ENCODE measurements at places on chromosomes 6 and 20. TPM values are rescaled to one million over a fixed set of nuclear protein-coding genes. Genes with fewer than 3 reads are reported as not detected.

The LAMA2 gene
- 4.5 TPM for polyA plus RNA-seq

The CDH26 gene
- polyA plus RNA-seq, result not detected

The HTR1B gene
- not detected for polyA plus RNA-seq

The ITPR3 gene
- polyA plus RNA-seq, result 20.6 TPM

The APOBEC2 gene
- not detected for polyA plus RNA-seq

The ENTPD6 gene
- 48.6 TPM for polyA plus RNA-seq

The PSORS1C2 gene
- not detected for polyA plus RNA-seq

GRCh38 chr20:43388268-43389002, 69.3 kb upstream of the SRSF6 start:
- H3K27ac ChIP-seq, result peak overlapping the region; percentile 49
- H3K27me3 ChIP-seq, result no peaks in the 10 kb centered on the region
- H3K4me1 ChIP-seq, result no peaks in the 10 kb centered on the region
- DNase-seq, result peak; percentile 77

- no peaks in the 10 kb centered on the region for H3K27me3 ChIP-seq
- peak overlapping the region; percentile 55 for H3K27ac ChIP-seq
- peaks cover 7% of the 10 kb centered on the region for H3K4me1 ChIP-seq
- H3K36me3 ChIP-seq, result no peaks in the 10 kb centered on the region
Observed at GRCh38 chr6:119096721-119097565, 18.5 kb upstream of the FAM184A start.

DNA sequence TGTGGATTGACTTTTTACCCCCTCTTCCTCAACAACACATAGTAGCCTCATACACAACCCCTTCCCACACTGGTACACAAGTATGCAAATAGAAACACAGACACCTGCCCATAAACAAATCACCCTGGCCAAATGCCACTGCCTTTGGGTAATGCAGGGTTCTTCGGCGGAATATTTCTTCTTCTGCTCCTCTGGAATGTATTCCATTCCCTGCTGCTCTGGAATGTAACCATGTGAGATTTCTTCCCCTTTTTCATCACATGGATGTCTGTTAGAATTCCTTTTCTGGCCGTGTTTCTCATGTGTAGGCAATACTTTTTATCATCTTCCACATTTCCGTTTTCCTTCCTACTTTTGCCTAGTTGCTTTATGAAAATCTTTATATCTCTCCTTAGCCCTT, 76.1 kb upstream of the TPD52L1 start:
- H3K27me3 ChIP-seq, result no peaks in the 10 kb centered on the region
- H3K4me1 ChIP-seq, result peaks cover 6% of the 10 kb centered on the region
- H3K27ac ChIP-seq, result peak overlapping the region; percentile 33
- no peaks in the 10 kb centered on the region for H3K36me3 ChIP-seq
- no peak for DNase-seq

- peaks cover 40% of the 10 kb centered on the region for H3K27me3 ChIP-seq
- H3K4me1 ChIP-seq, result peaks cover 16% of the 10 kb centered on the region
- no peak for DNase-seq
- no peaks in the 10 kb centered on the region for H3K36me3 ChIP-seq
- H3K4me3 ChIP-seq, result peak overlapping the region; percentile 39
- H3K27ac ChIP-seq, result peak overlapping the region; percentile 18
Observed at GRCh38 chr20:6122111-6122872, 538 bp downstream of the FERMT1 start.

- no peak overlapping the region for H3K27ac ChIP-seq
- peaks cover 31% of the 10 kb centered on the region for H3K36me3 ChIP-seq
- H3K4me1 ChIP-seq, result no peaks in the 10 kb centered on the region
- no peaks in the 10 kb centered on the region for H3K27me3 ChIP-seq
Observed at GRCh38 chr6:7295916-7296315, 17.1 kb downstream of the SSR1 start.

DNA sequence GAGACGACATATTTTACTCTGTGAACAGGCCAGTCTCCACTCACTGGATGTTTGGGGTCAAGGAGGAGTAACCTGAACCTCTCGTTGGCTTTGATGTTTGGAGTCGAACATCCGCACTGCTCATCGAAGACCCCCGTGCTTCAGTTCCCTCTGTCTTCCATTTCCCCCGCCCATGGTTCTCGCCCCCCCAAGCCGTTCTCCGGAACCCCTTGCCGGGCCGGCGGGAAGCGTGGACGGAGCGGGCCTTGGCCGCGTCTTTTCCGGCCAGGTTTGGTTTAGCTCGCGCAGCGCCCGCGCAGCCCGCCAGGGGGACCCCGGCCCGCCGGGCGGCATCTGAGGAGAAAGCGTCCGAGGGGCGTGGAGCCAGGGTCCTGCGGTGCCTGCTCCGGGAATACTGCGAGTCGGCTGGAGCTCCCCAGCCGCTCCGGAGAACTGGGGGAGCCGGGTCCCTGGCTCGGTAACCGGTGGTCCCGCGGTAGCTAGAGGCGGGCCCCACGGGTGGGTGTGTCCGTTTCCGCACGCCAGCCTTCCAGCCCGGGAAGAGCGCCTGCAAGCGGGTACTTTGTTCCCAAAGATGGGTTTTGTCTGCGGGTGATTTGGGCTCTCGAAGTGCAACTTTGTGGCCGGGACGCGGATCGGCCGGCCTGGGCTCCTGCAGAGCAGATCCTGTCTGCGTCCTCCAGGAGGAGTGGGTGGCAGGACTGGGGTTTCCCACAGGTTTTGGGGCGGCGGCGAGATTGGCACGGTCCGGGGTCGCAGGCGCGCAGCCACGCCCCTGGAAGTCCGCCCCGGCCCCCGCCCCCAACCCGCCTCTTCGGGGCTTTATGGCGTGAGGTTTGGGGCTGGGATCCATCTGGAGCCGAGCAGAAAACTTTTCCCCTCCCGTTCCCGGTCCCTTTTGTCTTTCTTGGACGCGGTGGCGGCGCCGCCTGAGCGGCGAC, at the start of gene TMEM200A:
Gene TMEM200A (plus strand): TSS at position 852 of the 941 bp plus-strand sequence. CDS start 74,406 bp downstream, outside the sequence.
- peaks cover 38% of the 10 kb centered on the region for H3K27me3 ChIP-seq
- peaks cover 20% of the 10 kb centered on the region for H3K4me1 ChIP-seq
- H3K27ac ChIP-seq, result peak within 1 kb of the TSS; percentile 46
- peak within 1 kb of the TSS; percentile 46 for H3K4me3 ChIP-seq
- no peaks in the 10 kb centered on the region for H3K36me3 ChIP-seq

GRCh38 chr6:41463062-41463930, 82.9 kb upstream of the FOXP4 start:
- H3K4me3 ChIP-seq, result no peak overlapping the region
- no peaks in the 10 kb centered on the region for H3K27me3 ChIP-seq
- no peaks in the 10 kb centered on the region for H3K36me3 ChIP-seq
- H3K4me1 ChIP-seq, result no peaks in the 10 kb centered on the region
- no peak overlapping the region for H3K27ac ChIP-seq

- H3K36me3 ChIP-seq, result no peaks in the 10 kb centered on the region
- H3K27ac ChIP-seq, result no peak overlapping the region
- no peak overlapping the region for H3K4me3 ChIP-seq
- H3K4me1 ChIP-seq, result no peaks in the 10 kb centered on the region
Observed at GRCh38 chr20:61500791-61501321, 248.8 kb downstream of the CDH4 start.

- no peaks in the 10 kb centered on the region for H3K36me3 ChIP-seq
- H3K27me3 ChIP-seq, result no peaks in the 10 kb centered on the region
- no peak overlapping the region for H3K27ac ChIP-seq
Observed at GRCh38 chr6:1787894-1788293, 178.2 kb downstream of the FOXC1 start.

DNA sequence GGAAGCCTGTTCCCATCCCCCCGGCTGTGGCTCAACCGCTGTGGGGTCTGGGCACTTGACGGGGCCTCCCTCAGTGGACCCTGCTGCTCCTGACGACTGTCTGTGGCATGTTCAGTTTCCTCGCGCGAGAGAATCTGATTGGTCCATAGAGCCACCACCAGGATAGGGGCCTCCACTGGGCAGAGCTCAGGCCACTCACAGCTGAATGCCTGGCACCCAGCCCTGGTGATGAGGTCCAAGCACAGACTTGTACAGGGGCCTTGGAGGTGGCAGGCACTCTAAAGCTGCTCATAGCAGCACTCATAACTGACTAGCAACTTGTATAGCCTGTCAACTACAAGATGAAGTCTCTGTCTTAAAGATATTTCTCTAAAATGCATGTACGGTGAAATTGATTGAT, 368.1 kb downstream of the NRN1 start:
- no peak overlapping the region for H3K4me3 ChIP-seq
- no peaks in the 10 kb centered on the region for H3K4me1 ChIP-seq
- DNase-seq, result no peak
- no peak overlapping the region for H3K27ac ChIP-seq
- H3K36me3 ChIP-seq, result no peaks in the 10 kb centered on the region

GRCh38 chr6:148768646-148769270, 21.9 kb downstream of the UST start:
- no peak for DNase-seq
- H3K27me3 ChIP-seq, result no peaks in the 10 kb centered on the region
- no peaks in the 10 kb centered on the region for H3K36me3 ChIP-seq
- H3K27ac ChIP-seq, result no peak overlapping the region

GRCh38 chr6:168242940-168243225, 76.7 kb downstream of the DACT2 start:
- H3K27me3 ChIP-seq, result no peaks in the 10 kb centered on the region
- DNase-seq, result no peak
- no peaks in the 10 kb centered on the region for H3K4me1 ChIP-seq
- no peaks in the 10 kb centered on the region for H3K36me3 ChIP-seq
- H3K27ac ChIP-seq, result no peak overlapping the region

GRCh38 chr20:45630371-45630770, 713 bp downstream of the WFDC9 start:
- H3K27ac ChIP-seq, result no peak overlapping the region
- no peaks in the 10 kb centered on the region for H3K36me3 ChIP-seq
- H3K27me3 ChIP-seq, result no peaks in the 10 kb centered on the region
- no peaks in the 10 kb centered on the region for H3K4me1 ChIP-seq

GRCh38 chr6:15090745-15091384, 155.0 kb upstream of the JARID2 start:
- no peak overlapping the region for H3K4me3 ChIP-seq
- H3K4me1 ChIP-seq, result no peaks in the 10 kb centered on the region
- H3K27ac ChIP-seq, result no peak overlapping the region
- no peaks in the 10 kb centered on the region for H3K27me3 ChIP-seq
- no peak for DNase-seq
- H3K36me3 ChIP-seq, result no peaks in the 10 kb centered on the region

GRCh38 chr20:58630063-58630462, 21.0 kb upstream of the STX16 start:
- no peak for DNase-seq
- H3K27me3 ChIP-seq, result no peaks in the 10 kb centered on the region
- no peak overlapping the region for H3K27ac ChIP-seq
- no peak overlapping the region for H3K4me3 ChIP-seq
- H3K4me1 ChIP-seq, result peaks cover 11% of the 10 kb centered on the region

DNA sequence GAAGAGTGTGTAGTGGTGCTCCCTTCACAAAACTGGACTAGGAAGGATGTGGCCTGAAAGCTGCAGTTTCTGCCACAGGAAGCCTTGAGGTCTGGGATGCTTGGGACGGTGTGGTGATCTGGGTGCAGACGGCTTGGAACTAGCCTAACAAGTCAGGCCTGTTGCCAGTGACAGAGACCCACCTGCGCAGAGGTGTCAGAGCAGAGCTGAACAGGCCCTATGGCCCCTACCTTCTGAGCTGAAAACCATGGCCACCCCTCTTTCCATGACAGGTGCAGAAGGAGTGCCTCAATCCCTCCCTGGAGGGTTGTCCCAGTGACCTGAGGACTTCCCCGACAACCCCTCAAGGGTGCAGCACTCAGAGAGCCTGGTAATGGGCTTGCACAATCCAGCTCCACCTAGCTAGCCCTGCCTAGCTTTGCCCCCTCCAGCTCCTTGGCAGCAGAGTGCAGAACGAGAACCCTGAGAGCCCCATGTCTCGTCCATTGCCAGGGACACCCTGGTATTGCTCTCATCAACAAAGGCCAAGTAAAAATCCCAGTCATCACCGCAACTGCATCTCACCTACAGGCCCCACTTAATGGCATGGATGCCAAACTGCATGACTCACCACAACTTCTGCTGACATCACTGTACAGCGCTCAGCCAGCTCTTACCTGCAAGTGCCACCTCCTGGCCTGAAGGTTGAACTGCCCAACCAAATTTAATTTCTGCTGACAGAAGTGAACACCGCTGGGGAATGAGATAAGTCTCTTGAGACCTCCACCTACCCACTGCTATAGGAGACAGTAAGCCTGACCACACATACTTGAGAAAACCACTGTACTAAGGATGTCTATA, 563.1 kb downstream of the TFAP2A start:
- H3K4me3 ChIP-seq, result no peak overlapping the region
- H3K27me3 ChIP-seq, result no peaks in the 10 kb centered on the region
- no peak for DNase-seq
- H3K27ac ChIP-seq, result no peak overlapping the region

GRCh38 chr20:4817230-4817671, 95.5 kb downstream of the PRND start:
- no peak overlapping the region for H3K27ac ChIP-seq
- H3K4me3 ChIP-seq, result no peak overlapping the region
- H3K4me1 ChIP-seq, result peaks cover 30% of the 10 kb centered on the region
- DNase-seq, result no peak
- no peaks in the 10 kb centered on the region for H3K27me3 ChIP-seq

GRCh38 chr6:157069585-157069984, 253.7 kb downstream of the TMEM242 start:
- H3K27ac ChIP-seq, result no peak overlapping the region
- no peaks in the 10 kb centered on the region for H3K4me1 ChIP-seq
- no peaks in the 10 kb centered on the region for H3K27me3 ChIP-seq
- H3K36me3 ChIP-seq, result no peaks in the 10 kb centered on the region

- H3K4me1 ChIP-seq, result no peaks in the 10 kb centered on the region
- DNase-seq, result no peak
- H3K4me3 ChIP-seq, result no peak overlapping the region
- H3K27me3 ChIP-seq, result peaks cover under 1% of the 10 kb centered on the region
Observed at GRCh38 chr20:59273739-59274357, 26.6 kb upstream of the EDN3 start.

GRCh38 chr20:15138548-15139126, 801.2 kb upstream of the FLRT3 start:
- H3K36me3 ChIP-seq, result no peaks in the 10 kb centered on the region
- H3K4me1 ChIP-seq, result no peaks in the 10 kb centered on the region
- no peak overlapping the region for H3K27ac ChIP-seq
- H3K4me3 ChIP-seq, result no peak overlapping the region
- no peaks in the 10 kb centered on the region for H3K27me3 ChIP-seq

DNA sequence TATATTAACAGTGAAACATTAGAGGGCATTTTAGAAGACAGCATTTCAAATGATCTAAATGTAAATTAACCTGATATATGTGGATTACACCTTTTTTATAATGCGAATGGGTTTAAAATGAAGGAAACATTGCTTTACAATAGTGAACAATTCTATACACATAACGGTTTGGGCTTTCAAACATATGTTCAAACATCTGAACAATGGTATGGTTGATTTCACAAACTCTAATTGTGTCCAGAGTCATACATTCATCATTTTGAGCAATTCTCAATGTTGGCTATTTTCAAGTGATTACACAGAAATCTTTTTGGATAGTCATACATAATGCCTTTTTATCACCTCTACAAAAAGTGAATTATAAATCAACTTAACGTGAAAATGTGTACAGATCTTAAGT, 578.1 kb downstream of the PHF3 start:
- no peaks in the 10 kb centered on the region for H3K36me3 ChIP-seq
- DNase-seq, result no peak
- no peaks in the 10 kb centered on the region for H3K27me3 ChIP-seq

DNA sequence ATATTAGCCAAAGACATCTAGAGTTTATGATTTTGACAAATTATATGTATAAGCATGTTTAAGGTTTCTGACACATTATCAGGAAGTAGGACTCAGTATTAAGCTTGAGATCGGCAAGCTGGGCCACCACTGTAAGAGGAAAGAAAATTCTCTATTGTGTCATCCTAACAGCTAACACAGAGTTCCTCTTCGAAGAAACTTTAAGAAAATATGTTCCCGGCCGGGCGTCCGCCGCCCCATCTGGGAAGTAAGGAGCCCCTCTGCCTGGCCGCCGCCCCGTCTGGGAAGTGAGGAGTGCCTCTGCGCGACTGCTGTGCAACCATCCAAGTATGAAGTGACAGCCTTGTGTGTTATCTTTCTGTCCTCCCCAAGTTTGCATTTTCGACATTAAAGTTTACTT, 23.0 kb downstream of the USP49 start:
- H3K4me1 ChIP-seq, result no peaks in the 10 kb centered on the region
- H3K36me3 ChIP-seq, result no peaks in the 10 kb centered on the region
- H3K27me3 ChIP-seq, result no peaks in the 10 kb centered on the region
- no peak overlapping the region for H3K4me3 ChIP-seq
- DNase-seq, result no peak
- no peak overlapping the region for H3K27ac ChIP-seq
